ENCODE measurements at places on chromosomes 11 and 22.

DNA sequence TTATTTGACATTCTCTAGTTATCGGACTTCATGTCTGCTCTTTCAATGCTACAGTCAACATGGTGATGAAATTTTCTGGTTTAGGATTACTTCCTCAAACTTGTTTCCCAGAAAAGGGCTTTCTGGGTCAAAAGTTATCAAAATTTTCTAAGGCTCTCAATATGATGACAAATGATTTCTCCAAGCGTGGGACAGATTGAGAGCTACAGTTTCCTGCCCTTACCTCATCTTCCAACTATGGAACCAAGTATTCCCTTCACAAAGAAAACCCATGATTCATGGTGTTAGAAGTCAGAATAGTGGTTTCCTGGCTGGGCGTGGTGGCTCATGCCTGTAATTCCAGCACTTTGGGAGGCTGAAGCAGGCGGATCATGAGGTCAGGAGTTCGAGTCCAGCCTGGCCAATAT lies 17.8 kb downstream of the MYO18B start:
- DNase-seq, result no peak

- DNase-seq, result no peak
These were observed 3.1 kb upstream of the ADM start for GRCh38 chr11:10301656-10302358.

DNA sequence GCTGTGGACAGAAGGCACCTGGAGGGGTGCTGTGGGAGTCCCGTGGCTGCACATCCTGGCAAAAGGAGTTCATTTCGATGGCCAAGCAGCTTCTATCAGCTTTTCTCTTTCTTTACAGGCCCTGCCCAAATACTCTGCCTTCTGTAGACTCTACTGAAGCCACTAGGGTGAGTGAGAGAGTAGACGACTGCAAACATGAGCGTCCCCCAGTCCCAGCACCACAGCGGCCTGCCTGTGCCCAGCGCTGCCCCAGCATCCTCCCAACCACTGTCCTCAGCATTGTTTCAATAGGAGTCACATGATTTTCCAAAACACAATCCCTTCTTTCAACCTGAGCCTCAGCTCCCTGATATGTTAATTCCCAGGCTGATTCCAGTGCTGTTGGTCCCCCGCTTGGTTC lies 110.0 kb downstream of the KIRREL3 start:
- no peak for DNase-seq

- no peak for DNase-seq
These were observed 46.2 kb upstream of the A4GALT start for GRCh38 chr22:42766860-42767259.

GRCh38 chr11:34214961-34215805 lies 109.8 kb downstream of the NAT10 start:
- no peak for DNase-seq
